ENCODE measurements at places on chromosomes 11 and 22.

DNA sequence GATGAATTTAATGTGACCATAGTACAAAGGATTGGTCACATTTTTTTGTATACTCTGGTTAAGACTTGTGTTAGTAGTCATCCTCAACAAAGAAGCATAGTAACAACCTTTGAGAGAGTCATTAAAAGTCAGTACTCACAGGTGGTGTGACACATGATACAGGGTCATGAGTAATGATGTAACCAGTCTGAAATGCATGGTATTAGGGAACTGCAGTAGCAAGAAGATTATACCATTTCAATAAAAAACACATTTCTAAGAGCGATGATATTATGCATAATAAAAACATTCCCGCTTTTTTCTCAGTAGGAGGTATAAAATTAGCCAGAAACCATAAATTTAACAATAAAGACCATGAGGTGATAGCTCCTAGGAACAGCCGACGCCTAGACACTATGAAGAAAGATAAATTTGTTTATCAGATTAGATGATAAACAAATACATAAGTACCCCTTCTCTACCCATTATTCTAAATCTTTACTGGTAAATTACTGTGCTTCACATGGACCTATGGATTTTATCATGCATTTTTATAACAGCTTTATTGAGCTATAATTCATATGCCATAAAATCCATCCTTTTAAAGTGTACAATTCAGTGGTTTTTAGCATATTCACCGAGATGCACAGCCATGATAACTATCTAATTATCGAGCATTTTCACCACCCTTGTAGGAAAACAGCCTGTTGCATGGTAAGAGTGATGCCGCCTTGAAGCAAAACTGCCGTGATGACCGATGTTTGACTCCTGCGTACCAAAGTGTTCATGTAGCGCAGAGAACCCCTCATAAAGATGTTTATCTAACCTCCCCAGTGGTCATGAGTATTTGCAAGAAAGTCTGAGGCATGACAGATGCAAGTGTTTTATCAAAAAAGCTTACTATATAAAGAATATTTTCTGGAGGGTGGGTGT, 41.8 kb downstream of the TMPRSS5 start:
- peaks cover 24% of the 10 kb centered on the region for H3K27me3 ChIP-seq
- no peaks in the 10 kb centered on the region for H3K4me1 ChIP-seq
- H3K27ac ChIP-seq: no peak overlapping the region
- H3K36me3 ChIP-seq: no peaks in the 10 kb centered on the region
- no peak for DNase-seq

GRCh38 chr11:19519912-19520641, 192.6 kb upstream of the NAV2 start:
- H3K4me3 ChIP-seq: no peak overlapping the region
- H3K4me1 ChIP-seq: no peaks in the 10 kb centered on the region
- no peaks in the 10 kb centered on the region for H3K27me3 ChIP-seq
- DNase-seq: no peak
- no peak overlapping the region for H3K27ac ChIP-seq

GRCh38 chr22:19401483-19401882, 30.1 kb downstream of the HIRA start:
- H3K36me3 ChIP-seq: peaks cover 41% of the 10 kb centered on the region
- H3K27me3 ChIP-seq: no peaks in the 10 kb centered on the region
- H3K4me1 ChIP-seq: no peaks in the 10 kb centered on the region
- H3K27ac ChIP-seq: no peak overlapping the region

DNA sequence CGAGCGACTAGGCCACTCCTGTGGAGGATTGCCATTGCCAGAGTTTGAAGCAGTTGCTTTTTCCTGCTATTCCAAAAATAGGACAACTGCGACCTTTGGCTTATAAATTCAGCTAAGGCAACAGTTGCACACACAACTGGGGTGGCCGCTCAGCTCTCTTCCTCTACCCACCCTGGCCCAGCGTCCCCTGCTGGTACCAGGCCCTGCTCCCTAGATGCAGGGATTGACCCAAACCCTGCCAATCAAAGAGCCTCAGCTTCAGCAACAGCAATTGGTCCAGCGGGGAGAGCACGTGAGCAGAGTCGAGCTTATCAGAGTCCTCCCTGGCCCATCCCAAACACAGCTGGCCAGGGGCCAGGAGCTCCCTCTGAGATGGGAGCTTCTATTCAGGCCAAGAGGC, 22.0 kb upstream of the CABP2 start:
- H3K27me3 ChIP-seq: peaks cover 5% of the 10 kb centered on the region
- H3K4me1 ChIP-seq: peaks cover 2% of the 10 kb centered on the region
- H3K4me3 ChIP-seq: no peak overlapping the region

- peaks cover 2% of the 10 kb centered on the region for H3K27me3 ChIP-seq
- H3K27ac ChIP-seq: no peak overlapping the region
- H3K4me1 ChIP-seq: peaks cover 2% of the 10 kb centered on the region
- no peak overlapping the region for H3K4me3 ChIP-seq
- DNase-seq: no peak
These were observed 14.6 kb downstream of the ARHGEF17 start for GRCh38 chr11:73322382-73323306.

- no peaks in the 10 kb centered on the region for H3K27me3 ChIP-seq
- DNase-seq: no peak
- H3K36me3 ChIP-seq: no peaks in the 10 kb centered on the region
These were observed 335.8 kb upstream of the DDI1 start for GRCh38 chr11:103700622-103701021.

DNA sequence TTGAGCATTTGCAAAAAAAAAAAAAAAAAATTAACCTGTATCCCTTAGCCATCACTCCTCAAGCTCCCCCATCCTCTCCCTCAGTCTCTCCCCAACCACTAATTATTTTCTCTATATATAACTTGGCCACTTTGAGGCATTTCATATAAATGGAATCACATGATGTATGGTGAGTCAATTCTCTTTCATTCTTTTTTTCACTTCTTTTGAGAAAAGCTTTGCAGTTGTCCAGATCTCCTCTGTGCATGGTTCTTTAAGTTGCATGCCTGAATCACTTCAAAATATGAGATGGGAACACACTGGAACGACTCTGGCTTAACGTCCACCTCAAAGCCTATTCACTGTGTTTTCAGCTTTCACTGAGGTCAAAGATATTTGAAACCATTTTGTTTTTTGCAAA, 40.7 kb downstream of the SHANK2 start:
- no peaks in the 10 kb centered on the region for H3K36me3 ChIP-seq
- no peaks in the 10 kb centered on the region for H3K4me1 ChIP-seq
- H3K4me3 ChIP-seq: no peak overlapping the region
- no peak overlapping the region for H3K27ac ChIP-seq
- H3K27me3 ChIP-seq: no peaks in the 10 kb centered on the region
- DNase-seq: no peak

DNA sequence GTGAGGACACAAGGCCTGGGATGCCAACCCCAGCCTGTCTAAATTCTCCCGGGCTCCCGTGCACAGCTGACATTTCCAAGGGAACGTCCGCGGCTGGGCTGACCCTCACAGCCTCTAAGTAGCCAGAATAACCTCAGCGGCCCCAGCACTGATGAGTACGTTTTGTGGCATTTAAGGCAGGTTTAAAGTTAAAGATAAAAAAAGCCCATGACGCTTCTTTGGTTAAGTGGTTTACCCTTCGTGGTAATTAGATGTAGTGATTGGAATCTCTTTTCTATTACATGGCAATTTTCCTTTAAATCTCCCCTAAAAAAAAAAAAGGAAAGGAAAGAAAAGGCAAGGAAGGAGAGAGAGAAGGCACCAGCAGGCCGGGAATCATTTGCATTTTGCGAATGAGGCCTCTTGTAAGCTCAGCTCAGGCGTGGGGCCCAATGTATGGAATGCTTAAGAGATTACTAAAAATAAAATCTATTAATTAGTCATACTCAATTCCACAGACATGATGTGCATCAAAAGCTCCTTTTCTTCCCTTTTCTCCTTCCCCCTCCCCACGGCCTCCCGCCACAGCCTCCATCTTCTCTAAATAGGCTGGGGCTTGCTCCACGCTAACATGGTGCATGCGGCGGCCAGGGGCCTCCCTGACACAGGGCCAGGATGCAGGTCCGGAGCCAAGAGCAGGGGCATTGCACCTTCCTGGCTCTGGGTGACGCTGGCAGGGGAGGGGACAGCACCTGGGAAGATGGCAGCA, 44.1 kb downstream of the MACROD1 start:
- no peaks in the 10 kb centered on the region for H3K36me3 ChIP-seq
- no peak for DNase-seq
- H3K27ac ChIP-seq: no peak overlapping the region
- H3K4me1 ChIP-seq: no peaks in the 10 kb centered on the region
- no peak overlapping the region for H3K4me3 ChIP-seq

DNA sequence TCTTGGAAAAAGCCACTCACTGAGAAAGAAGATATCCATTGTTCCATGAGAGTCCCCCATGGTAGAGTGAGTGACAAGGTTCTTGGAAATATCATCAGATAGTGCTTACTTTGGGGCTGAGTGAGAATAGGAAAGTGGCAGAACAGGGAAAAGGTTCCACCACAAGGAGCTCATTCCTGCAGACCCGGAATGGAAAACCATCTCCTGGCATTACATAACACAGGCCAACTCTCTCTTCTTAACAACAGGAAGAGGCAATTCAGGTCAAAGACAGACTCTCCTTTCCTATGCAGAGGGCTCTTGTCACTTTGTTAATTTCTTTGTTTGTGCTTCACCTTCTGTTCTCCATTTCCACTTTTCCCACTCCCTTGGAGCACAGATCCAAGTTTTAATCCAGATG, 259.7 kb downstream of the KIRREL3 start:
- no peaks in the 10 kb centered on the region for H3K27me3 ChIP-seq
- H3K4me1 ChIP-seq: no peaks in the 10 kb centered on the region
- no peak for DNase-seq
- no peak overlapping the region for H3K27ac ChIP-seq

DNA sequence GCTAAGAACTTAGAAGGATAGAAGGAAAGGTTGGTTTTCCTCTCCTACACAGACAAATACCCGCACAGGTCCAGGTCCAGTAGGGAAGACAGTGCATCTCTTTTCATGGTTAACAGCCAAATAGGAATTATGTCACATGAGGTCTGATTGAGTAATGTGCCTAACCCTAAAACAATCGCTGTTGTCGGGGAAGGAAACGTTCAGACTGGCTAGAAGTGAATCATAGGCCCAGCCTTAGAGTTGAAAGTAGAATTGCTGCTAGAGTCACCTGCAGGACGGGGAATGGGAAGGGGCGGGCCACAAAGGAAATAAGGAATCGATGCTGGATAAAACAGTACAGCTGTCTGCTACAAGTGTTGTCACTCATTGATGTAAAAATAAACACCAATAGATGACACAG, 12.4 kb upstream of the HTATIP2 start:
- peaks cover 10% of the 10 kb centered on the region for H3K4me1 ChIP-seq
- peaks cover 41% of the 10 kb centered on the region for H3K27me3 ChIP-seq
- H3K36me3 ChIP-seq: no peaks in the 10 kb centered on the region
- no peak overlapping the region for H3K27ac ChIP-seq
- no peak for DNase-seq
- H3K4me3 ChIP-seq: no peak overlapping the region

GRCh38 chr11:88152381-88152780, 22.9 kb downstream of the RAB38 start:
- no peak overlapping the region for H3K4me3 ChIP-seq
- no peak overlapping the region for H3K27ac ChIP-seq
- H3K4me1 ChIP-seq: no peaks in the 10 kb centered on the region
- peaks cover 4% of the 10 kb centered on the region for H3K27me3 ChIP-seq

DNA sequence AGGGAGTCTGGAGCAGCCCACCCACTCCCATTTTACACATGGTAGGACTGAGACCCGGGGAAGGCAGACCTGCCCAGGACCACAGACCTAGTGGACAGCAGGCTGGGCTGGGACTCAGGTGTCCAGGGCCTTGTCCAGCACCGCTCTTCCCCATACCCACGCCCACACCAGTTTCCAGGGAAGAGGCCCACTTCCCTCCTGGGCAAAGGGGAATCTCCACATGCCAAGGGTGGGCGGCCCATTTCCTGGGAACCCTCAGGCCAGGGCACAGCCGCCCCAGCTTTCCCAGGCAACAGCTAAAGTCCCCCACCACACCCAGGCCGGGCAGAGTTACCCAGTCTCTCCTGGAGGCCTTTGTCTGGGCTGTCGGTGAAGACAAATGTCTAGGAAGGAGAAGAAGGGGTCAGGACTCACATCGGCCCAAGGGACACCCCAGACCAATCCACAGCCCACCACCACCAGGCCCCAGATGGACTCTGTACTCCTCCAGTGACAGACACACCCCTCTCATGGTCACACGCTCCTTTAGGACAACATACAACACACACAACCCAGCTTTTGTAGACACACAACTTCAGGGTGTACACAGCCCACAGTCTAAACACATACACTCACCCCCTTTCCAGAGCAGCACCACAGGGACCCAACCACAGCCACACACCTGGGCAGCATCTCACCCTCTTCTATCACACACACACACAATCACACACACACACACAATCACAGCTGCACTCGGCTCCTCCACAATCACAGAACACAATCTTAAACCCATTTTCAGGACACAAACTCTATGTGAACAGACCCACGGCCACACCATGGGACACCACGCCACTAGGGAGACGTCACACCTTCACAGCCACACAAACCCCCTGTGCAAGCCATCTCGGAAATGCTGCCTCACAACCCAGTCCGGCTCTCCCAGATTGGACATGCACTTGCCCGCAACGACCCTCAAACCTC, 5.5 kb downstream of the MFNG start:
- no peaks in the 10 kb centered on the region for H3K27me3 ChIP-seq
- H3K4me1 ChIP-seq: peaks cover 26% of the 10 kb centered on the region
- DNase-seq: no peak

DNA sequence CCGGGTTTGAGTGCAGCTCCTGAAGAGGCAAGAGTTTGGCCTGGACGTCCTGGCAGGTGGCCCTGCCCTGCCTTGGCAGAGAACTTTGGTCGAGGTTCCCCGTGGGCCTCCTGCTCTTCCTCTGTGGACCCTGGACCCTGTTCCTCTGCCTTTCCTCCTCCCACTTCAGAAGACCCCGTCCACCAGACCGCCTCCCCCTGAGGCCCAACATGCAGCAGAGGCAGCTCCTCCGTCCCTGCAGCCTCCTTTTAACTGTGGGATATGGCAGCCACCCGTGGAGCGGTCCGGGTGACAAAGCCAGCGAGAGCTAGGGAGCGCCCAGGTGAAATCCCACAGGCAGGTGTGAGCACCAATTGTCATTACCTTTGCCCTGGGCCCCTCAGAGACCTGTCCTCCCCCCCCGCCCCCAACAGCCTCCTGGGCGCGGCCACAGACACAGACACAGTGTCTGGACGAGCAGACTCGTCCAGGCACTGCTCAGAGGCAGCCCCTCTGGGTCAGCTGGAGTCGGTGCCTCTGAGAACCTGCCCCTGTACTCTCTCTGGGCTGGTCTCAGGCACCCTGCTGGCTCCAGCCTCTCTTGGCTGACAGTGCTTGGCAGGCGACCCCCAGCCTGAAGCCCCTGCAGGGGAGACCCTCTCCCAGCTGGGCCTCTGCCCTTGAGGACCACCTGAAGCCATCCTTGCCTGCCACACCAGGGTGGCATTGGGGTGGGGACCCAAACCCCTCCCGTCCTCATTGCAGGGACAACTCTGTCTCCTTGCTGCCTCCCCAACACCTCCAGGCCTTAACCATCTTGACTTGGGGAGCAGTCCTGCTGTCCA, 4.1 kb upstream of the PTDSS2 start:
- H3K36me3 ChIP-seq: peaks cover 2% of the 10 kb centered on the region
- DNase-seq: no peak
- no peak overlapping the region for H3K27ac ChIP-seq
- peaks cover 6% of the 10 kb centered on the region for H3K4me1 ChIP-seq
- H3K4me3 ChIP-seq: no peak overlapping the region
- no peaks in the 10 kb centered on the region for H3K27me3 ChIP-seq
